ENCODE measurements at places on chromosomes 12 and 14. TPM values are rescaled to one million over a fixed set of nuclear protein-coding genes. Genes with fewer than 3 reads are reported as not detected.

PIWIL1 gene
- total RNA-seq = not detected

TMEM63C gene
- total RNA-seq = 1.00 TPM

DACT1 gene
- total RNA-seq = 4.1 TPM

DDX24 gene
- 226 TPM for total RNA-seq

CSRP2 gene
- total RNA-seq = 43.5 TPM

INSM2 gene
- not detected for total RNA-seq

KIAA0586 gene
- total RNA-seq = 14.4 TPM

IL31 gene
- not detected for total RNA-seq

CFAP251 gene
- 0.52 TPM for total RNA-seq

BEGAIN gene
- 0.31 TPM for total RNA-seq

ACVRL1 gene
- 27.1 TPM for total RNA-seq

Data from heart right ventricle (tissue), 16 donors.